ENCODE measurements at places on chromosomes 13 and 19. TPM values are rescaled to one million over a fixed set of nuclear protein-coding genes. Genes with fewer than 3 reads are reported as not detected.

The AMER2 gene
- total RNA-seq = not detected

The OR10H1 gene
- total RNA-seq = 0.03 TPM

The CHST8 gene
- 1.2 TPM for total RNA-seq

The TRPM4 gene
- 12.3 TPM for total RNA-seq

The ATP7B gene
- total RNA-seq = 2.3 TPM

The ADGRE1 gene
- 0.50 TPM for total RNA-seq

The ZNF793 gene
- 2.8 TPM for total RNA-seq

The TPRX2 gene
- total RNA-seq = not detected

The GPR12 gene
- not detected for total RNA-seq

The CTXN1 gene
- total RNA-seq = 4.2 TPM

The GPR18 gene
- total RNA-seq = 0.22 TPM

GRCh38 chr19:29735829-29736228 lies 20.8 kb upstream of the C19orf12 start:
- H3K27ac ChIP-seq = no peak overlapping the region
- H3K4me1 ChIP-seq = no peaks in the 10 kb centered on the region
- no peak for DNase-seq
- H3K4me3 ChIP-seq = no peak overlapping the region
- H3K27me3 ChIP-seq = no peaks in the 10 kb centered on the region

DNA sequence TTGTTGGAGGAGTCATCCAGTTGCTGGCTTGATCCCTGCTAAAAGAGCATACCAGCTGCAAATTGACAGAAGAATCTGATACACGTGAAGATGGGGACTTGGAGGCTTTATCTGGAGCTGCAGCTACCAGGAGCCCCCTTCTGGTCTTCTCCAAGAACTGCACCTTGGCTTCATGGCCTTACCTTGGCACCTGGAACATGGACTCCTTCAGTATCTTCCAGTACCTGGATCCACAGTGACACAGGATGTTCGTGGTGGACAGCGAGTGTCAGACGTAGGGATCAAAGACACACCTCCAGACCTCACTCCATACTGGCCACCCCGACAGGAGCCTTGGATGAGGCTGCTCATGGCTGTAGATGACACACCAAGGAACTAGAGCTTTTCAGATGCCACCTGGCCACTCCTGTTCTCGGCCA lies 9.9 kb upstream of the ACSBG2 start:
- no peak overlapping the region for H3K27ac ChIP-seq
- no peaks in the 10 kb centered on the region for H3K4me1 ChIP-seq
- H3K36me3 ChIP-seq = no peaks in the 10 kb centered on the region
- H3K4me3 ChIP-seq = no peak overlapping the region
- DNase-seq = no peak
- H3K27me3 ChIP-seq = no peaks in the 10 kb centered on the region

DNA sequence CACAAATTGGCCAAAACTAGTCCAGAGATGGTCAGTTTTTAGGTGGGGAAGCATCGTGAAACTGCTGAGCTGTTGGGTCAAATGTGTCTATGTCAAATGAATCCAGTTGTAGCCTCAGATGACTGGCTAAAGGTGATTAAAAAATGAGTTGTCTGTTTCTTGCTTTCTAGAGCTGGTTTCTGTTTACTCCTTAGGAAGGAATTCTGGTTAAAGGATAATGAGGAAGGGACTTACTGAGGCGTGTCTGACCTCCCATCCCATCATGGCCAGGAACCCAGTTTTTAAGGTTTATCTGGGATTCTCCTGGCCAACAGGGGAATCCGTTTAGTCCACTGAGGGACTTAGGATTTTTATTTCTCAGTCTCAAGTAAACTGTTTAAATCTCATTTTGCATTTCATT lies 256.5 kb downstream of the UQCRFS1 start:
- H3K36me3 ChIP-seq = no peaks in the 10 kb centered on the region
- no peak overlapping the region for H3K27ac ChIP-seq
- no peaks in the 10 kb centered on the region for H3K27me3 ChIP-seq
- DNase-seq = no peak
- no peak overlapping the region for H3K4me3 ChIP-seq

DNA sequence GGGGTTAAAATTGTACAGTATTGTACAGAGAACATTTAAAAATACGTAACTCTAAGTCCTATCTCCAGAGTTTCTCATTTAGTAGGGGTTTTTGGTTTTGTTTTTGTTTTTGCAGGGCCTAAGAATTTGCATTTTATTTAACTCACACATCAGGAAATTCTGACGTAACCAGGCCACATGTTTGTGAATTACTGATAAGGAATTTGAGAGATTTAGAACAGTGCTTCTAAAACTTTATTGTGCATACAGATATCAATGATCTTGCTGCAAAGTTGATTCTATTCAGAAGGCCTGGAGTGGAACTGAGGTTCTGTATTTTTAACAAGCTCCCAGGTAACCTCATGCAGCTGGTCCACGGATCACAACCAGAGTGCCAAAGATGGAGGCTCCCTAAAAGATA lies 49.3 kb downstream of the LIG4 start:
- H3K27ac ChIP-seq = no peak overlapping the region
- H3K36me3 ChIP-seq = no peaks in the 10 kb centered on the region
- no peaks in the 10 kb centered on the region for H3K27me3 ChIP-seq
- H3K4me1 ChIP-seq = no peaks in the 10 kb centered on the region
- no peak for DNase-seq
- no peak overlapping the region for H3K4me3 ChIP-seq

DNA sequence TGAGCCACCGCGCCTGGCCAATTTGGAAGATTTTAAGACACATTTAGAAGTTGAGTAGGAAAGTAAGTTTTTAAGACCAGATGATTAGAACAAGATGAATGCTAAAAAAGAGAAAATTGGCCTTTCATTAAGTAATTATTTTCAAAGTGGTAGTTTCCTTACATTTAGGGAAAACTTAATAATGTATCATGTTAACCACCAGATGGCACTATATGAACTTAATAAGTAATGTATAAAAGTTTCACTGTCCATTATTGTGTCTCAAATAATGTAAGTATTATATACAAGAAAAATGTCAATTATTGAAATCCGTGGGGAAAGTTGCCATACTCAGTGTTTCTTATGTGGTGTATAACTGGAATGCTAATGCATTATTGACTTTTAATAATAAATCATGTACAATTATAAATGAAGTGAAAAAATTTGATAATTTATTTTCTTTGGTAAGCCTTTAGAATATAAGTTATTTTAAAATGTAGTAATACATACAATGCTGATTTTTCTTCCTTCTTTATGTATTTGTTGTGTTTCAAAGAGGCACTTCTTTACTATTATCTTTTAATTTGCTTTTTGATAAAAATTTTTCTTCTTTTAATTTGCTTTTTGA lies 29.2 kb downstream of the COG6 start:
- H3K4me3 ChIP-seq = no peak overlapping the region
- peaks cover 21% of the 10 kb centered on the region for H3K36me3 ChIP-seq
- DNase-seq = no peak
- no peak overlapping the region for H3K27ac ChIP-seq

DNA sequence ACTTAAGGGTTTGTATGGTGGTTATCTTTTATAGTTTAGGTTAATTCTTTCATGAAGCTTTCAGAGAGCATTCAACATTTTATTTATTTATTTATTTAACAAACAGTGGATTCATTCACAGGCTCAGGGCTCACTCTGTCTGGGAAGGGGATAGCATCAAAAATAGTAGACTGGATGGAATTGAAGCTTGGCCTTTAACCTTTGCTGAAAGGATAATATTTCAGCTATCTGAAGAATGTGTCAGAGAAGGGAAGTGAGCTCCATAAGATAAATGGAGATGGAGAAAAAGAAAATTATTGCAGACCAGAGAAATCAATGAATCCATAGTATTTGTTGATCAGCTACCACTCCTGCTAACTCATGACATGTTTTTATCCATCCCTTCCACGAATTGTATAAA lies 305.6 kb downstream of the COG6 start:
- no peak for DNase-seq
- no peak overlapping the region for H3K4me3 ChIP-seq
- H3K27me3 ChIP-seq = no peaks in the 10 kb centered on the region
- no peak overlapping the region for H3K27ac ChIP-seq
- no peaks in the 10 kb centered on the region for H3K36me3 ChIP-seq

DNA sequence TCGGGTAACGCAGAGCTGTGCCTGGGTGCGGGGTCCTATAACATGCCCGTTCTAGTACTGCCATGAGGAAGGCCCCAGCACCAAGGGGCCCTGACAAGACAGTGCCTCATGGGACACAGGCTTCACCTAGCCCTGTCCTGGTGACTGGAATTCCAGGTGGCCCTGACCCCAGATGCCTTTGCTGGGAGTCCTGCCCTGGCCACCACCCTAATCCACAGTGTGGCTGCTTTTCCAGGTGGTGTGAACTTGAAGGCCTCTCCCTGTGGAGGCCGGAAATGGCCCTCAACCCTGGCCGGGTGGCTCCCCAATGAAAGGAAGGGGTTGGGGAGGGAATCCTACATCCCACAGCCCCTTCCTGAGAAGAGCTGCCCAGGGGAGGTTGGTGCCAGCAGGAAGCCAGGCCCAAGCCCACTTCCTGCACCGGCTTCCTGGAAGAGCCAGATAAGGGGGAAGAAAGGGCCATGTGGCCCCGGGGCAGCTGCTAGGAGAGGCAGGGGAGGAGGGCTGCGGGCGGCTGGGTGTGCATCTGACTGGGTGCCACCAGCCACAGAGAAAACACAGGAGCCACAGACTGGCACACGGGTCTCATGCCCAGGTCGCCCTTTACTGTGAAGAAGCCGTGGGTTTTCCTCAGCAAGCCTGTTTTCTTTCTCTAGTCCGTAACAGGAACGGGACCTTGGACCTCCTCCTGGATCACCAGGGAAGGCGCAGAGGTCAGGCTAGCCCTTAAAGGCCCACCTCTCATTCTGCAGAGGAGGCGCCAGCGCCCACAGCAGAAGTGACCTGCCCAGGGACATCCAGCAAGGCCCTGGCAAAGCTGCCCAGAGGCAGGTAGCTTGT lies 4.7 kb downstream of the LSM4 start:
- H3K36me3 ChIP-seq = no peaks in the 10 kb centered on the region
- no peak overlapping the region for H3K27ac ChIP-seq
- DNase-seq = no peak
- H3K27me3 ChIP-seq = no peaks in the 10 kb centered on the region

DNA sequence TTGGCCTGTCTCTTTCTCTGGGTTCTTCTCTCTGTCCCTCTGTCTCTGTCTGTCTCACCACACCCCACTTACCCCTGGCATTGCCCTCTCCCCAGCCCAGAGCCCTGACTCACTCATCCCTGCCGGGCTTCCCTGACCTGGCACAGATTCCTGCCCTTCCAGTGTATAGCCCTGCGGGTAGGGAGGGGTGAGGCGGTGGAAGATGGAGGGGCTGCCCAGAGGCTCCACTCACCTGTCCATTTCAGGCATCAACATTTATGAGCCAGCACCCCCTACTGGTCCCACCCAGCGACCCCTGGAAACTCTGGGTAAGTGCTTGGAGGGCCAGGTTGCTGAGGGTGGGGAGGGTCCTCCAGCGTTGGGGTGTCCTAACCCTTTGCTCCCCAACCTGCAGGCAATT lies 1.0 kb downstream of the NCCRP1 start:
- no peaks in the 10 kb centered on the region for H3K36me3 ChIP-seq
- peak; percentile 59 for DNase-seq
- no peak overlapping the region for H3K4me3 ChIP-seq
- peaks cover 24% of the 10 kb centered on the region for H3K4me1 ChIP-seq

DNA sequence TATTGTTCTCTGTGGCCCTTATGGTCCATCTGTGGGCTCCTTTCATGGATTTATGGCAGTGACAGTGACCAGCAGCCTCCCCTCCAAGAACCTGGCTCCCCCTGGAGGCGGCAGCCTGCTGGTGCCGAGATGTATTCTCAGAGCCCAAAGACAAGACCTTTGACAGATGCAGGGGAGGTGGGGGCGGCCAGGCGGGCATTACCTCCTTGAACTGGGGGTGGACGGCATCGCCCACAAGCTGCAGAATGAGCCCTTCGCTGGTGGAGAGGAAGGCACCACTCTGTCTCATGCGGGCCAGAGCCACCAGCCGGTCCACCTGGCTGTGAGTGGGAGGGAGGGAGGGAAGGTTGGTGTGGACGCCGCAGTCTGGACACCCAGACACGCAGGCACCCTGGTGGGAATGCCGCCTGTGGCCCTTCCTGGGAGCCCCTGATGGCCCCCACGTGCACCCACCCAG lies 6.6 kb downstream of the ISOC2 start:
- DNase-seq = peak; percentile 69
- no peaks in the 10 kb centered on the region for H3K36me3 ChIP-seq
- no peak overlapping the region for H3K27ac ChIP-seq
- H3K27me3 ChIP-seq = no peaks in the 10 kb centered on the region
- no peak overlapping the region for H3K4me3 ChIP-seq

DNA sequence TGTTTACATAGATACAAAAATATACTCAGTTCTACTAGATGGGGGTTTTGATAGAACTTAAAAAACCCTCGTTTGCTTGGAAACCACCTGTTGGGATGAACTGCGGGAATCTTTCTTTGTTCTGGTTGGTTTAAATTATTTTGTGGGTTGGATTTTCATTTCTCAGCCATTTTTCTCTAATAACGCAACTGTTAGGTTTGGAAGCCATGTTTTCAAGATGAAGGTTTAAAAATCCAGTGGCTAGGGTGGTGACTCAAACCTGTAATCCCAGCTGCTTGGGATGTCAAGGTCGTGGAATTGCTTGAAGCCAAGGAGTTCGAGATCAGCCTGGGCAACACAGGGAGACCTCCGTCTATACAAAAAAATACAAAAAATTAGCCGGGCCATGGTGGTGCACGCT lies 1.6 kb downstream of the URI1 start:
- no peak overlapping the region for H3K4me3 ChIP-seq
- no peaks in the 10 kb centered on the region for H3K27me3 ChIP-seq
- peaks cover 13% of the 10 kb centered on the region for H3K4me1 ChIP-seq
- H3K36me3 ChIP-seq = no peaks in the 10 kb centered on the region

DNA sequence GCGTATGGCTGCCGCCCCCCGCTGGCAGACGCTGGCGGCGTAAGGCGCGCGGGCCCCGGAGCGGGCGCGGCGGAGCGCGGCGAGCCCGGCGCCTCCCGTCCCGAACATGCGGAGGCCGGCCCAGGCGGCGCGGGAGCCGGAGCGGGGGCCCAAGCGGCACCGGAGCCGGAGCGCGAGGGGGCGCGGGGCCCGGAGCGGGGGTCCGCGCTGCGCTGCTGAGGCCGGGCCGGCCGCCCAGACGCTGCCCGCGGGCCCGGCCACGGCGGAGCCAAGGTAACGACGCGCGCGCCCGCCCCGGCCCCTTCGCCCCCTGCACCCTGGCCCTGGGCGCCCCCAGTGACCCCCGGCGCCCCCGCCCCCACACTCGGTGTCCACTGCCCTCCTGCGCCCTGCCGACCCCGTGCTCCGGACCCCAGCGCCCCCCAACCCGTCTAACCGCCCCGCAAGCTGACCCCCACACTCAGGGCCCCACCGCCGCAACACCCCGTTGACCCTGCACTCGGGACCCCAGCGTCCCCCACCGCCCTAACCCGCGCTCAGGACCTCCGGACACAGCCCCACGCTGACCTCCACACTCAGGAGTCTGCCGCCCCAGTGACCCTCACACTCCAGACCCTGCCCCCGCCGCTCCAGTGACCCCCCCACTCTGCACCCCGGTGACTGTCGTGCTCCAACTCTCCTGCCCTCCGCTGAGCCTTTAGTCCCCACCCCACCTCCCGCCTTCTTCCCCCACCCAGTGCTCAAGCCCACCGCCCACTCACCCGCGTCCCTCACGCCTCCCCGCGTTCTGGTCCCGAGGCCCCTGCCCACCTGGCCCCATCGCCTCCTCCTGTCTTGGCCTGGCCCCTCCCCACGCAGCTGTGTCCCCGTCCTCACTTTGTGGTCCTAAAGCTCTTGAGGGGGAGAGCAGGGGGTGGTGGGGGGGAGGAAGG lies at the start of gene CSNK1G2:
TSS of gene CSNK1G2 (plus strand) at position 27 of the 932 bp plus-strand sequence. CDS start 28,601 bp downstream, outside the sequence.
- H3K4me1 ChIP-seq = no peaks in the 10 kb centered on the region
- peak; percentile 39 for DNase-seq
- peak within 1 kb of the TSS; percentile 67 for H3K4me3 ChIP-seq
- peak within 1 kb of the TSS; percentile 94 for H3K27ac ChIP-seq

Data from pancreas (tissue), 10 donors.